ENCODE measurements at places on chromosomes 12 and 14.
A peak's percentile ranks its signal among the peaks of the same experiment; 100 is the strongest.

DNA sequence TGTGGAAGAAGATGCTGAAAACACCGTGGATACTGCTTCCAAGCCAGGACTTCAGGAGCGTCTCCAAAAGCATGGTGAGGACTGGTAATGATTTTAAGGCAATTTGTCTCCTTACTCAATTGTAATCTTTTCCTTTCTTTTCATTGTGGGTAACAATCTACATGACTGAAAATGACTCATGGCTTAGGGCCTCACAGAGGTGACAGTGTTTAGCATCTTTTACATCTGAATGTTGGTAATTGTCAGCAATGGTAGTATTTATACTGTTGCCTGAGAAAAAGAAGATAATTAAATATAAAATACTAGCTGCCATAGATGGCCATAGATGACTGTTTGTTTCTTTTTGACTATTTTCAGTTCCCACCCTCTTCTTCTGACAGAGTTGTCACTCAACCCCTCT is 31.6 kb downstream of the TULP3 start:
- DNase-seq, result no peak

- no peak for DNase-seq
Observed at GRCh38 chr14:42665083-42665482, 1058.4 kb downstream of the LRFN5 start.

GRCh38 chr12:56688846-56689109 is 694 bp upstream of the PTGES3 start:
- DNase-seq, result no peak

- DNase-seq, result no peak
Observed at GRCh38 chr12:22238211-22238610, 96.3 kb downstream of the ST8SIA1 start.

GRCh38 chr12:46084666-46085631 is 94.6 kb upstream of the SCAF11 start:
- DNase-seq, result no peak

DNA sequence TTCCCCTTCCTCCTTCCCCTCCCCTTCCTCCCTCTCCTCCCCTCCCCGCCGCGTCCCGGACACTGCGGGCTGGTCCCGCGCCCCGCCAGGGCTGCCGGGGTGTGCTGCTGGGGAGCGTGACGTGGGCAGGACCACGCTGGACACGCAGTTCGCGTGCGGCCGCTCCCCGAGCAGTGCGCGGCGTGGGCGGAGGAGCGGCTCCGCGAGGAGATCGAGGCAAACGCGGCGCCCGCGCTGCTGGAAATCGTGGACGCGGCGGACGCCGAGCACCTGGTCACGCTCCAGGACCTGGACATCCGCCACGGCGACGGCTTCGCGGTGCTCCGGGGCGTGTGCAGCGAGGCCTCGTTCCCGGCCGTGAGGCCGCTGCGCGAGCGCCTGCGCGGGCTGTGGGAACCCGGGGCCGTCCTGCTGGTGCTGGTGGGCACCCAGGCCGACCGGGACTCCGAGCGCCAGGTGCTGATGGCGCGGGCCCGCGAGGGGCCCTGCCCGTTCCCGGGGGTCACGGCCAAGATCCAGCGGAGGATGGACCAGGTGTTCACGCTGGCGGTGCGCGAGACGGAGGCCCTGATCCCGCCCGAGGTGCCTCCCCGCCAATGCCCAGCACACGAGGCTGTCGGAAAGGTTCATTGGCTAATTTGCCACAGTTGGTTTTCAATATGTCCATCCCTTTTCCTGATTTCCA is 84.3 kb downstream of the TNFAIP2 start:
- DNase-seq, result peak; percentile 60

DNA sequence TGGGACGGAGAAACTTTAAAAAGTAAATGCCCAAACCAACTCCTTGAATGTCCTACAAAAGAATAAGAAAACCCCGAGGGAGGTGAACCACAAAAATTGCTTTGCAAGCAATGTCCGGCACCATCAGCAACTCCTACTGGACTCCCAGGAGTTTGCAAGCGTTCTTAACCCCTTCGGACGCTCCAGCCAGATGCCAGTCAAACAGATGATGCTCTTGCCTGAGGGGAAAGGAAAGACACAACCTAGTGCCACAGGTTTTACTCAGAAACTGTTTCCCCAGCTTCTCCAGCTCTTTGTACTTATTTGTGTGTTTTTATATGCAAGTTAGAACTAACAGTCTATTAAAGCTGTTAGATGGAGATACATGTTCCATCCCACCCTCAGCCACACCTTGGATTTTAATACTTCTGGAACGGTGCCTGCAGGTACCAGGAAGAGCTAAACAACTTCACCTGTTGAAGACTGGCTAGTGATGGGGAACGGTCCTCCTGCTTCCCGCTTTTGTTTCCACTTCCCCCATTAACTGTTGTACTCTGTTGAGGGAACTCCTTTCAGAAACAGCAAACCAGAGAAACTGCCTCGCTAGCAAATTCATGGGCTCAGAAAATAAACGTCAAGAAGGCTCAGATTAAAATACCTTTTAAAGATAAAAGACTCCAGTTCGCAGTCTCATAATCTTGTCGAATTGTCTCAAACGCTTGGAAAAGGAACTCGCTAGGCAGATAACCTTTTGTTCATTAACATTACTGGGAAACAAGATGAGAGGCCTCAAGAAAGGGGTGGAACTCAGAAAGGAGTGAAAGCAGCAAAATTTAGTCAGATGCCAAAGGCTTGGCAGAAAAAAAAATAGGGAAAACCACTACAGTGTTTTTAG is 1.1 kb upstream of the FERMT2 start:
- DNase-seq, result peak; percentile 87

DNA sequence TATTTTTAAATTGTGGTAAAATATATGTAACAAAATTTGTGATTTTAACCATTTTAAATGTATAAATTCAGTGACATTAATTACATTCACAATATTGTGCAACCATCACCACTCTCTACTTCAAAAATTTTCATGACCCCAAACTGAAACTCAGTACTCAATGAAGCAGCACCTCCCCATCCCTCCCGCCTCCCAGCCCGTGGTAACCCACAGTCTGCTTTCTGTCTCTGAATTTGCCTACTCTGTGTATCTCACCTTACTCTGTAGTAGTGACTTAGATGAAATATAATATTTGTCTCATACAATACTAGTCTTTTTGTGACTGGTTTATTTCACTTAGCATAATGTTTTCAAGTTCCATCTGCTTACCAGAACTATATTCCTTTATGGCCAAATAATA is 36.2 kb downstream of the EML1 start:
- DNase-seq, result no peak

DNA sequence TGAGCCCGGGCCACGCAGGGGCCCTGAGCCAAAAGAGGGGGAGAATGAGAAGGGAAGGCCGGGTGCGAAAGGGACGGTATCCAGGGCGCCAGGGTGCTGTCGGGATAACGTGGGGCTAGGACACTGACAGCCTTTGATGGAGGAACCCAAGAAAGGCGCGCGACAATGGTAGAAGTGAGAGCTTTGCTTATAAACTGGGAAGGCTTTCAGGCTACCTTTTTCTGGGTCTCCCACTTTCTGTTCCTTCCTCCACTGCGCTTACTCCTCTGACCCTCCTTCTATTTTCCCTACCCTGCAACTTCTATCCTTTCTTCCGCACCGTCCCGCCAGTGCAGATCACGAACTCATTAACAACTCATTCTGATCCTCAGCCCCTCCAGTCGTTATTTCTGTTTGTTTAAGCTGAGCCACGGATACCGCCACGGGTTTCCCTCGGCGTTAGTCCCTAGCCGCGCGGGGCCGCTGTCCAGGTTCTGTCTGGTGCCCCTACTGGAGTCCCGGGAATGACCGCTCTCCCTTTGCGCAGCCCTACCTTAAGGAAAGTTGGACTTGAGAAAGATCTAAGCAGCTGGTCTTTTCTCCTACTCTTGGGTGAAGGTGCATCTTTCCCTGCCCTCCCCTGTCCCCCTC is 3.0 kb downstream of the SSTR1 start:
- DNase-seq, result peak; percentile 39

GRCh38 chr12:130711756-130712155 is 4.3 kb downstream of the RIMBP2 start:
- no peak for DNase-seq

GRCh38 chr12:10725003-10725402 is 1.9 kb upstream of the YBX3 start:
- DNase-seq, result no peak

GRCh38 chr12:103053089-103053488 is 95.6 kb downstream of the ASCL1 start:
- DNase-seq, result no peak

- peak; percentile 67 for DNase-seq
Observed at GRCh38 chr12:19884021-19884492, 444.8 kb downstream of the AEBP2 start.

DNA sequence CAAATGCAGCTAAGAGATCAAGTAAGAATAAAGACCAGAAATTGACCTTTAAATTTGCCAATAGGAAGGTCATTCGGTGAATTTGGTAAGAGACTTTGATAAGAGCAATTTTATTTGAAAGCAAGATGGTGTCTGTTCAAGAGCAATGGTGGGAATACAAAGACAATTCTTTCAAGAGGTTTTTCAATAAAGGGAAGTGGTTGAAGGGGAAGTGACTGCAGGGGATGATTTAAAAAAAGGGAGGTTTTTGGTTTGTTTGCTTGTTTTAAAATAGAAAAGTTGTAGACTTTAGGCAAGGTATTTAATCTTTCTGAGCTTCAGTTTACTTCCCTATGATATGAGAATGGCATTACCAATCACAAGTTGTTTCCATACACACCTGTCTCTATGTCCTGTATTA is 4.3 kb upstream of the APPL2 start:
- DNase-seq, result no peak

DNA sequence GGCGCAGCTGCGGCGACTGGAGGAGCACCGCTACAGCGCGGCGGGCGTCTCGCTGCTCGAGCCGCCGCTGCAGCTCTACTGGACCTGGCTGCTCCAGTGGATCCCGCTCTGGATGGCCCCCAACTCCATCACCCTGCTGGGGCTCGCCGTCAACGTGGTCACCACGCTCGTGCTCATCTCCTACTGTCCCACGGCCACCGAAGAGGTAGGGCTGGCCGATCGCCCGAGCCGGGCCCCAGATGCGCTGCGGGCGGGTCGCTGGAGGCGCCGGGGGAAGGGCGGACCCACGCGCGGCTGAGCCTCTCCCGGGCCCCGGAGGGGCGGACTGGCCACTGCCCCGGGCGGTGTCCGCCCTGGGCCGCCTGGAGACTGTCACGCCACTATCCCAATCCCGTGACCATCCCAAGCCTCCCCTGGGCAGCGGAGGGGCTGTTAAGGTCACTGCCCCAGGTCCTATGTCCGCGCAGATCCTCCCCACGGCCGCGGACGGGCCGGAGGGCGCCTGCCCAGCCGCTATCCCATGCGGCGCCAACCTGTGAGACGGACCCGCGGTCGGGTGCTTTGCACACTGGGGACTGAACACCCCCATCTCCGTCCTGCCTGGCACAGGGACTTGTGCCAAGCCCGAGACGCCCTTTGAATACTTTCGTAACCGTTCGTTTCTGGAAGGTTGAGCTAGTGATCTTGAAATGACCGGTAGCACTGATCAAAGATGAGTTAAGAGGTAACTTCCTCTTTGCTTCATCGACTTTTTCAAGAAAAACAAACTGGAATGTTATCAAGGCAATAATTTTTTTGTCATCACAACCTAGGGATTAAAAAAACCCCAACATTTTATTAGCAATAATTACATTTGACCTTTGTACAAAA is 725 bp downstream of the CHPT1 start:
- DNase-seq, result peak; percentile 67

DNA sequence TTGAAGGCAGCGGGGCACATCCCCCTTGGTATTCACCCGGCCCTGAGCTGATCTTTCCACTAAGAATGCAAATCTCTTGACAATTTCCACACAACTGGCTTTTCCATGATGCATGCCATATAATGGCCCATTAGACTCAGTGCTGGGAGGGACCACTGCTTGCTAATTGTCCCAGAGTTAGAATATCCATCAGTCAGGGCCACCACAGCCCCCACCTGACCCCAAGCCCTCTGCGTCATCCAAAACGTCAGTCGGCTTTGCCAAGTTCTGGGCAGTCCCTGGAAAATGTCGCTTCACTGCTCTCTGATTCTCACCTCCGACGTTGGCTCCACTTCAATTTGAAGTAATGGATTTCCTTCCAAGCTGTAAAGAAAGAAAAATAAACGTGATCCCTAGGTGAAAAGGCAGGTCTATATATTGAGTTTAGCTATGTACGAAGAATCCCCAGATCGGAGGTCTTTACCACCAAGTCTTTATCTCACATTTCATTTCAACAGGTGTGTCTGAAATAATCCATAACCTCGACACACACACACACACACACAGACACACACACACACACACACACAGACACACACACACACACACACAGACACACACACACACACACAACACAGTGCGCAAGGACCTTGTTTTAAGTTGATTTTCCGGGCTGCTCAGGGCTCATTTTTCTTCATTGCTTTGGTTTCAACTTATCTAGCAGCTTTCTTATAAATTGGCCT is 165.5 kb upstream of the NOS1 start:
- DNase-seq, result no peak

DNA sequence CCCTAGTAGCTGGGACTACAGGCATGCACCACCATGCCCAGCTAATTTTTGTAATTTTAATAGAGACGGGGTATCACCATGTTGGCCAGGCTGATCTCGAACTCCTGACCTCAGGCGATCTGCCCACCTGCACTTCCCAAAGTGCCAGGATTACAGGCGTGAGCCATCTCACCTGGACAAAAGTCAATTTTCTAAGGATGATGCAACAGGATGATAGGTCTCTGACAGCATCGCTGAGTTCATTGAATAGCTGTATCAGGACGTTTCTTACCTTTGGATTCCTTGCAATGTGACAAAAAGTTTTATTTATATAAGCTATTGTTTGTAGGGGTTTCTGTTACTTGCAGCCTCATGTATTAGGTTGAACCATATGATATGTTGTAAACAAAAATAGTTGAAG is 55.5 kb upstream of the PCED1B start:
- no peak for DNase-seq

DNA sequence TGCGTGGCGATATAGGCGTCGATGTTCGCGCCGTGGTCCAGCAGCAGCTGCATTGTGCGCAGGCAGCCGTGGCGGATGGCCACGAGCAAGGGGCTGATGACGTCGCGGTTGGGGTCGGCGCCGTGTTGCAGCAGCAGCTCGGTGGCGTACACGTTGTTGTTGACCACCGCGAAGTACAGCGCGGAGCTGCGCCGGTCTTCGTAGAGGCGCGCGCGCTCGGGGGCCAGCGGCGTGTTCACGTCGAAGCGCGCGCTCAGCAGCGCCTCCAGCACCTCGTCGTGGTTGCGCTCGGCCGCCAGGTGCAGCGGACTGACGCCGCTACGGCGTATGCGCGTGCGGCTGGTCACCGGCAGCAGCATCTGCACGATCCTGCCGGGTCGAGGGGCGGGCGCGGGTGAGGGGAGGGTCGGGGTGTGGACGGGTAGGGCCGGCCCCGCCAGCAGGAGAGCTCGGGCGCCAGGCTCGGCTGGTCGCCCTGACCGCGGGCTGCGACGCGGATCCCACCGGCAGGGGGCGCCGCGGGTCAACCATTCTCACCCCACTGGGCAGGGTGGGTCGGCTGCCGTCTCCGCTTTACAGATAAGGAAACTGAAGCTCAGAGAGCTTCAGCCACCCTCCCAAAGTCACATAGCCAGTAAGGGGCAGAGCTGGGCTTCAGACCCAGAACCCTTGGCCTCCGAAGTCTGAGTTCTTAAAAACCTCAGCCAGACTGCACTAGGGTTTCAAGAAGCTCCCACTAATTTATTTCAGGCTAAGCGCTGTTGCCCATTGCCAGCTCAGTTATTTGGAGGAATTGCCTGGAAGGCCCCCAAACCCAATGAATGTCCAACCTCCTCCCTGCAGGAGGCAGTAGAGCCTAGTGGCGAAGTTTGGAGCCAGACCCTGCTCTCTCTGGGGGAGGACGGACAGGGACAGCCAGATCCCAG is 12.4 kb downstream of the FAM181A start:
- DNase-seq, result peak; percentile 85

- peak; percentile 77 for DNase-seq
Observed at GRCh38 chr14:60647081-60647836, 2.0 kb downstream of the SIX1 start.

GRCh38 chr14:69291891-69292561 is 32.1 kb downstream of the GALNT16 start:
- DNase-seq, result no peak

Data from adipocyte (in vitro differentiated cells).